Type B pancreatic cell (in vitro differentiated cells): ENCODE measurements at places on chromosomes 7 and 10. TPM values are rescaled to one million over a fixed set of nuclear protein-coding genes. Genes with fewer than 3 reads are reported as not detected.

The PRLHR gene
- total RNA-seq, result 2.6 and 3.3 TPM in 2 replicates

DNA sequence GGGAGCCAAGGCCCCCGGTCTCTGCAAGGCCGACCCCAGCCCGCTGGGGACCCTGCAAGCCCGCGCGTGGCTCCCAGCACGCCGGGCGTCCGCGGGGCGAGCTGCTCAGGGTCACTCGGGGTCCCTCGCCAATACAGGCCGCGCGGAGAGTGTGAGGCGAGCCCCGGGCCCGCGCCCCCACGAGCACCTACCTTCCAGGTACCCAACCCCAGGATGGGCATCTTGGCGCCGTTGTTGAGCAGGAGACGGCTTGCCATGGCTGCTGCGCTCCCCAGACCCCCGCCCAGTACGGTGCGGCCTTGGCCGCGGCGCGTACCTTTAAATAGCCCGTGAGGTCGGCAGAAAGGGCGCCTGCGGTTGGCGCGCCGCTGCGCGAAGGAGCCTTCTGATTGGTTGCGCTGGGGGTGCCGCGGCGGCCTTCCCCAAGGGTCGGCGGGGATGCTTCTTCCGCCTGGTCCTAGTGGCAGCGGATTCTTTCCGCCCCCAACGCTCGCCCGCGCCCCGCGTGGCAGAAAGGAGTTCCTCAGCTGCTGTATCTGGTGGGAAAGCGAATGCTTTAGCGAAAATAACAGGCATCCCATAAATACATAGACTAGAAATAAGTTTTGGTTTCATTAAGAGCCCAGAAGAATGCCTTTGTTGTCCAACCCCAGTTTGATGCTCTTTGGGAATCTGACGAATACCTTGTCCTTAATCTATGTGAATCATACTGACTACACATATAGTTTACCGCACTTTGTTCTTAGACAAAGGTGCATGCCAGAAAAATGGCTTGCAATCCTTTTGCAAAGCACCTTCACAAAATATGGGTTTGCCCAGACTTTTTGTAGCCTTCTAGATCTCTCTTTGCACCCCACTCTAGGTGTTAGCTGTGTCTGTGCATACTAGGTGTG lies at the start of gene AKR1B1:
AKR1B1 (minus strand) TSS at position 295 of the 893 bp plus-strand sequence; CDS start at position 257, 38 bp downstream.
- no peaks in the 10 kb centered on the region for H3K27me3 ChIP-seq
- H3K4me1 ChIP-seq, result peaks cover 29% of the 10 kb centered on the region
- H3K4me3 ChIP-seq, result peak within 1 kb of the TSS; percentile 90
- peak within 1 kb of the TSS; percentile 57 for H3K27ac ChIP-seq
- DNase-seq, result peak; percentile 93
- peaks cover 15% of the 10 kb centered on the region for H3K36me3 ChIP-seq

- no peaks in the 10 kb centered on the region for H3K4me1 ChIP-seq
- no peak overlapping the region for H3K4me3 ChIP-seq
- no peak for DNase-seq
- H3K27ac ChIP-seq, result no peak overlapping the region
Measured at GRCh38 chr10:50044941-50045664, 22.7 kb upstream of the WASHC2A start.

The GPNMB gene
- 7.0 and 13.3 TPM in 2 replicates for total RNA-seq

The RARRES2 gene
- 16.3 and 109 TPM in 2 replicates for total RNA-seq

The PTPRN2 gene
- 15.4 and 16.2 TPM in 2 replicates for total RNA-seq

DNA sequence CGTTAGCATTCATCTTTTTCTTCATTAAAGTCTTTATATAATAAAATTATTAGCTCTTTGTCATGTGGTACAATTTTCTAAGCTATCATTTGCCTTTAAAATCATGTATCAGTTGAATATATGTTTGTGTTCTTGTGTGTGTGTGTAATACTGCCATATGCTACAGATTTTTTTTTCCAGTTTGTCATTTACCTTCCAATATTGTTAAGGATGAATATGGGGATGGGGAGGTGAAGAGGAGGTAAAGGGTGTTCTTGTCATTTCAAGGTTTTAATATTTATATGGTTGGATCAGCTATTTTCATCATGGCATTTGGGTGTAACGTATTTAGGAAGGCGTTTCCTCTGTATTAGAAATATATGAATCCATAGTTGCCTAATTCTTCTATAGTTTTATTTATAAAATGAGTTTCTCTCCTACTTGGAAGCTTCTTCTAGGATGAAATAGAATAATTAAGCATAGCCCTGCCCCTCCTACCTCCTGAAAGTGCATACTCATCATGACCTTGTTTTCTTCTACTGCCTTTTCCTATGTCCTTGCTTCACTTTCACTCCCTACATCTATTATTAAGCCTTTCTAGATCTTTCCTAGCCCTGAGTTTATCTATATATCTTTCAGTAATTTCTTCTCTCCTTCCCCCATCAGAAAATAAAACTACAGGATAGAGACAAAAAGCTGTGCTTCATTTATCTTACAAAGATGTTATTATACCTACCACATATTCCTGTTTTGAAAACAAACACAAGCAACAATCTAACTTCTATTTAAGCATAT lies 25.1 kb downstream of the RAB18 start:
- no peak overlapping the region for H3K4me3 ChIP-seq
- no peaks in the 10 kb centered on the region for H3K27me3 ChIP-seq
- peaks cover 12% of the 10 kb centered on the region for H3K36me3 ChIP-seq
- peak overlapping the region; percentile 12 for H3K27ac ChIP-seq
- DNase-seq, result no peak
- H3K4me1 ChIP-seq, result peaks cover 17% of the 10 kb centered on the region

GRCh38 chr7:117241088-117241487 lies 81.8 kb downstream of the WNT2 start:
- no peak overlapping the region for H3K27ac ChIP-seq
- no peak overlapping the region for H3K4me3 ChIP-seq
- no peak for DNase-seq
- no peaks in the 10 kb centered on the region for H3K4me1 ChIP-seq
- no peaks in the 10 kb centered on the region for H3K36me3 ChIP-seq

- H3K27me3 ChIP-seq, result no peaks in the 10 kb centered on the region
- H3K27ac ChIP-seq, result peak overlapping the region; percentile 98
Measured at GRCh38 chr7:151226560-151226874, 488 bp downstream of the ABCF2 start.

GRCh38 chr7:140506788-140507464 lies 27.6 kb upstream of the MKRN1 start:
- no peaks in the 10 kb centered on the region for H3K27me3 ChIP-seq
- no peak overlapping the region for H3K27ac ChIP-seq
- peaks cover 14% of the 10 kb centered on the region for H3K4me1 ChIP-seq
- no peak for DNase-seq
- no peaks in the 10 kb centered on the region for H3K36me3 ChIP-seq
- H3K4me3 ChIP-seq, result no peak overlapping the region

DNA sequence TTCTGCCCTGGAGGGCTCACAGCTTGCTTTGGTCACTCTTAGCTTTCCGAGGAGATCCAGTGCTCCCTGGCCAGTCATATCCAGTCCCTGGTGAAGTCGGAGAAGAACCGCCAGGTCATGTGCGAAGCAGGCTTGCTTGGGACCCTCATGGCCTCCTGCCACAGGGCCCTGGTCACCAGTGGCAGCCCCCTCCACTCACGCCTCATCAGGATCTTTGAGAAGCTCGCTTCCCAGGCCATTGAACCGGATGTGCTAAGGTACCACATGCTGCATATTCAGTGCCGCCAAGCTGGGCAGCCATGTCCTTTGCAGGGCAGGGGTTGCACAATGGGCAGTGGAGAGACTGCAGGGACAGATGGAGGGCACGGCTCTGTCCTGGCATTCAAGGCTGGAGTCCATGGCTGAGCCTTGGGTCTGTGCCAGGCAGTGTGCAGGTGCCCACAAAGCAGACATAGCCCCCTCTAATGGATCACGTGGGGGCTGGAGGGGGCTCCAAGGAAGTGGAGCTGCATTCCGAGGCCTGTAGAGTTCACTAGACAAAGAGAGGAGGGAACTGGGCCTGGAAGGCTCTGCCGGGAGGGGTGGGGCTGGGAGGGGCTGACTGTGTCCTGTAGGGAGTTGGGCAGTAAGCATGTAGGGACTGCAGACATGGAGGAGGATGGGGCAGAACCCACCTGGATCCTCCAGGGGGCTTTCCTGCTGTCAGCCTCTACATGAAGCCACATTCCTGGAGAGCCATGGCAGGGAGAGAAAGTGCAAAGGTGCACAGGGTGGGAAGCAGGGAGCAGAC lies 89.9 kb downstream of the WDFY4 start:
- H3K36me3 ChIP-seq, result no peaks in the 10 kb centered on the region
- DNase-seq, result no peak
- no peaks in the 10 kb centered on the region for H3K4me1 ChIP-seq
- H3K27me3 ChIP-seq, result peaks cover 12% of the 10 kb centered on the region
- H3K4me3 ChIP-seq, result no peak overlapping the region

DNA sequence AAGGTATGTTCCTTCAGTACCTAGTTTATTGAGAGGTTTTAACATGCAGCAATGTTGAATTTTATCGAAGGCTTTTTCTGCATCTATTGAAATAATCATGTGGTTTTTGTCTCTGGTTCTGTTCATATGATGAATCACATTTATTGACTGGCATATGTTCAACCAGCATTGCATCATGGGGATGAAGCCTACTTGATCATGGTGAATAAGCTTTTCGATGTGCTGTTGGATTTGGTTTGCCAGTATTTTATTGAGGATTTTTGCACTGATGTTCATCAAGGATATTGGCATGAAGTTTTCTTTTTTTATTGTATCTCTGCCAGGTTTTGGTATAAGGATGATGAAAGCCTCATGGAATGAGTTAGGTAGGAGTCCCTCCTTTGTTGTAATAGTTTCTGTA lies 204.0 kb upstream of the GNAI1 start:
- H3K36me3 ChIP-seq, result no peaks in the 10 kb centered on the region
- H3K27me3 ChIP-seq, result peaks cover 4% of the 10 kb centered on the region
- DNase-seq, result no peak
- no peaks in the 10 kb centered on the region for H3K4me1 ChIP-seq

DNA sequence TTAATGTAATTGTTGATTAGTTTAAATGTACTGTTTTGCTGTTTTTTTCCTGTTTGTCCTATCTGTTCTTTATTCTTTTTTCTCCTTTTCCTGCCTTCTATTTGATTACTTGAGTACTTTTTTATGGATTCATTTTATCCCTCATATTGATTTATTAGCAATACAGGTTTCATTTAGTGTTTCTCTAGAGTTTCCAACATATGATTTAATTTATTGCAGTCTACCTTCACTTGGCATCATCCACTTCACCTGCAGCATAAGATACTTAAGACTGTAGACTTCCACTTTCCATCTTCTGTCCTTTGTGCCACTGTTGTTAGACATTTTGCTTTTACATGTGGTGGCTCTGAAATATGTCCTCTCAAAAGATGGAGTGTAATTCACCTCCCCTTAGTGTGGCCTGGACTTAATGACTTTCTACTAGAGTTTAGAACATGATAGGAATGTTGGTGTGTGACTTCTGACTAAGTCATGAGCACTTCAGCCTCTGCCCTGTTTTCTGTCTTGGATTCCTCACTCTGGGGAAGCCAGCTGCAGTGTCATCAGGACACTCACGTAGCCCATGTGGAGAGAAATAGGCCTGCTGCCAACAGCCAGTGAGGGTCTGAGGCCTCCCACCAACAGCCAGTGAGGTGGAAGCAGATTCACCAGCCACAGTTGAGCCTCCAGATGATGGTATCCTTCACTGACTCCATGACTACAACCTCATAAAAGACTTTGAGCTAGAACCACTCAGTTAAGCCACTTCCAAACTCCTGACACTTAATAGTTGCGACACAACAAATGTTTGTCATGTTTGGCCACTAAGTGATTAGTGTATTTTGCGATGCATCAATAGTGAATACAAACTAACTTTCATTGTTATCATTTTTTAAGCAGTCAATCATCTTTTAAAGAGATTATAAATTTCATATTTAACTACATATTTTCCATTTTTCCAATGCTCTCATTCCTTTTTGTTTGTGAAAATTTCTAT lies 643.5 kb upstream of the DPP6 start:
- H3K4me3 ChIP-seq, result no peak overlapping the region
- DNase-seq, result no peak
- no peak overlapping the region for H3K27ac ChIP-seq
- H3K4me1 ChIP-seq, result no peaks in the 10 kb centered on the region

- no peaks in the 10 kb centered on the region for H3K4me1 ChIP-seq
- DNase-seq, result peak; percentile 72
- no peak overlapping the region for H3K4me3 ChIP-seq
- no peak overlapping the region for H3K27ac ChIP-seq
- H3K36me3 ChIP-seq, result no peaks in the 10 kb centered on the region
- peaks cover 9% of the 10 kb centered on the region for H3K27me3 ChIP-seq
Measured at GRCh38 chr10:28393956-28394568, 91.2 kb upstream of the MPP7 start.

GRCh38 chr10:26566525-26567350 lies 128.6 kb downstream of the APBB1IP start:
- H3K4me1 ChIP-seq, result no peaks in the 10 kb centered on the region
- peak overlapping the region; percentile 79 for H3K4me3 ChIP-seq
- no peak overlapping the region for H3K27ac ChIP-seq
- no peak for DNase-seq
- no peaks in the 10 kb centered on the region for H3K36me3 ChIP-seq

GRCh38 chr10:72665925-72666324 lies 26.0 kb upstream of the MCU start:
- no peaks in the 10 kb centered on the region for H3K4me1 ChIP-seq
- no peaks in the 10 kb centered on the region for H3K27me3 ChIP-seq
- no peak for DNase-seq
- H3K4me3 ChIP-seq, result no peak overlapping the region

- no peak overlapping the region for H3K4me3 ChIP-seq
- H3K36me3 ChIP-seq, result no peaks in the 10 kb centered on the region
- no peaks in the 10 kb centered on the region for H3K27me3 ChIP-seq
- peaks cover 3% of the 10 kb centered on the region for H3K4me1 ChIP-seq
- no peak overlapping the region for H3K27ac ChIP-seq
Measured at GRCh38 chr7:121490309-121490708, 94.2 kb upstream of the FAM3C start.

The SYCE1 gene
- total RNA-seq, result not detected in 2 replicates

The LRRN3 gene
- total RNA-seq, result 4.9 and 12.9 TPM in 2 replicates

The PTER gene
- 7.7 and 7.9 TPM in 2 replicates for total RNA-seq

GRCh38 chr7:93117852-93118530 lies at the start of gene SAMD9:
Gene SAMD9 (minus strand): TSS chr7:93117979. CDS start chr7:93106097, 11,882 bp downstream.
- H3K4me1 ChIP-seq, result peaks cover 8% of the 10 kb centered on the region
- H3K4me3 ChIP-seq, result peak within 1 kb of the TSS; percentile 82
- no peaks in the 10 kb centered on the region for H3K27me3 ChIP-seq

GRCh38 chr7:44307301-44307900 lies 18.0 kb downstream of the CAMK2B start:
- peaks cover 3% of the 10 kb centered on the region for H3K4me1 ChIP-seq
- H3K4me3 ChIP-seq, result no peak overlapping the region
- peak; percentile 67 for DNase-seq

GRCh38 chr10:71092812-71093401 lies 119.5 kb upstream of the UNC5B start:
- H3K4me1 ChIP-seq, result peaks cover 13% of the 10 kb centered on the region
- H3K27ac ChIP-seq, result no peak overlapping the region
- peaks cover 34% of the 10 kb centered on the region for H3K27me3 ChIP-seq
- H3K36me3 ChIP-seq, result no peaks in the 10 kb centered on the region

The ZNF22 gene
- 23.5 and 39.0 TPM in 2 replicates for total RNA-seq

The PKD2L1 gene
- 0.26 TPM in 1 of 2 replicates, not detected in the other for total RNA-seq

- DNase-seq, result no peak
- no peaks in the 10 kb centered on the region for H3K27me3 ChIP-seq
- H3K27ac ChIP-seq, result no peak overlapping the region
- H3K4me3 ChIP-seq, result no peak overlapping the region
- H3K4me1 ChIP-seq, result no peaks in the 10 kb centered on the region
- no peaks in the 10 kb centered on the region for H3K36me3 ChIP-seq
Measured at GRCh38 chr7:153518201-153518984, 533.8 kb upstream of the DPP6 start.
